ENCODE measurements at places on chromosomes 4 and X.

GRCh38 chrX:24920769-24921168, 95.0 kb downstream of the ARX start:
- DNase-seq, result no peak

DNA sequence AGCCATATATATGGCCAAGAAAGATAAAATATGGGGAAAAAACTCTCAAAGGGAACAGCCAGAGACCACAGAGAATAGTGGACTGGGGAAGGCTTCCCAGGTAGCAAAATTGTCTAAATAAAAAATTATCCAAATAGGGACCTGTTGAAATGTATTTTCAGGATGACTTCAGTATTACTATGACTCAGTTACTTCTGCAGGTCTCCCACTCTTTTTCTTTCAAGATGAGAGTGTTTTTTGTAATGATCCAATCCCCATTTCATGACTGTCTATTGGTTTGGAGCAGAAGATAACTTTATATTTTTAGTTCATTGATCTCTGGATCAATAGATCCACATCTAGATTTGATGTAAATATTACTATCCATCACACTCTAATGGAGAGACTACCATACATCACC, 372.1 kb upstream of the EMCN start:
- DNase-seq, result no peak

DNA sequence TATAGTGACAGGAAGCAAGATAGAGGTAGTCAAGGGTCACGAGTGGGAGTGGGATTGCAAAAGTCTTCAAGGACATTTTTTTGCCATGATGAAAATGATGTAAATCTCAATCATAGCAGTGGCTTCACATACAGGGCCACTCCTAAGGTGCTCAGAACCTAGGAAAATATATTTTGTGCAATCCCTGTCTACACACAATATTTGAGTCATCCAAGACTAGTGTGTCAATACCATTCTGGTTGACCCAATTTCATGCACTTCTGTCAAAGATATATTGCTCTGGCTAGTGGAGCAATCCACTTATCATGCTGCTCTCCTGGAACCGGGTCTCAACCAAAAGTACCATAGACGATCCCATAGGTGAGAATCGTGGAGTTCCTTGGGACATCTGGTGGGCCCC, 24.2 kb upstream of the XPNPEP2 start:
- DNase-seq, result no peak

DNA sequence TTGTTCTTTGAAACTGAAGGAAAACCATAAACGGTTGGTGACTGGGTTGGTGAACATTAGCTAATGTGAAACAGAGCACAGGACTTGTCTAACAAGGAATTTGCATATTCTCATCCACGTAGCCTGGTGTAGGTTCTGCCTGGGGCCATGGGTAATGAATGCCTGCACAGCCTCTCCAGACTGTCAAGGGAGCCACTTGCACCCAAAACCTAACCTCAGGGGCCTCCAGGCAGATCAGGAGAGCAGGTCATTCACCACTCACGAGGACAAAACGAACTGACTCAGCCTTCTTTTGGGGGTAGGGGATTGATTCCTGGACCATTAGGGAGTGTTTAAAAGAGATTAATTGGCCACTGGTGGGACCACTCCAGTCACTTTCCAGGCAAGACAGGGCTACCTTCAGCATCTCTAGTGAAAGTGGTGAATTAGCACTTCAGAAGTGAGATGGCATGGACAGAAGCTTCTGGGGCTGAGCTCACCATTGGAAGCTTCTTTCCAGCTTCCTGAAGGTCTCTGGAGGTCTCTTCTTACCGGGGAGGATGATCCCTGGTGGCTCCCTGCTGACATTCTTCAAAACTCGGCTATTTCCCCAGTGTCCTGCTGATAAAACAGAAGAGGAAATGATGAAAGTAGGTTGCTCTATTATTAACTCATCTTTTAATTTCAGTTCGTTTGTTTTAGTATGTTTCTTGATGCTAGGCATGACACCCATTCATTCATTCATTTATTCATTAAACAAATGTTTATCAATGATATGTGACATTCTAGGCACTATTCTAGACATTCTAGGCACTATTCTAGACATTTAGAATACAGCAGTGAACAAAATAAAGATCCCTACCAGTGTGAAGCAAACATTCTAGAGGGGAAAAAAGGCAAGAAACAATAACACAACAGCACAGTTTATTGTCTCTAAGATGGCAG, 104.5 kb upstream of the LNX1 start:
- DNase-seq, result no peak

DNA sequence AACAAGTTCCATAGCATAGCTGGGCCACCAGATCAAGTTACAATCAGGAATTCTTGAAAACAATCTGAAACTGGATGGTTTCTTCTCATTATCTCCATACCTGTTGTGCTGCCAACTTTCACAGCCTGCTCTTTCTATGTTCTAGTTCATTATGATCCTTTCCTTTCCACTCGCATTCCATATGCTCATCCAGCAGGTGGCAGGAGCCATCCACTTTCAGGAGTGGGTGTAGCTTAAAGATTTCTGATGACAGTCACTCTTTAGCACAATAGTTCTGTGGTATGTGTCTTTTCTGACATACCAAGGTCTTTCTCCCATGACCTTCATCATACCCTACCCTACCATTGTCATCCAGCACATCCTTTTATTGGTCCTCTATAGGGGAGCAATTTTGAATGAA, 46.4 kb downstream of the PAGE2 start:
- peak; percentile 24 for DNase-seq

GRCh38 chr4:163846008-163846407, 351.5 kb downstream of the TMA16 start:
- no peak for DNase-seq

GRCh38 chr4:24973404-24973746, 57.4 kb downstream of the LGI2 start:
- peak; percentile 69 for DNase-seq

DNA sequence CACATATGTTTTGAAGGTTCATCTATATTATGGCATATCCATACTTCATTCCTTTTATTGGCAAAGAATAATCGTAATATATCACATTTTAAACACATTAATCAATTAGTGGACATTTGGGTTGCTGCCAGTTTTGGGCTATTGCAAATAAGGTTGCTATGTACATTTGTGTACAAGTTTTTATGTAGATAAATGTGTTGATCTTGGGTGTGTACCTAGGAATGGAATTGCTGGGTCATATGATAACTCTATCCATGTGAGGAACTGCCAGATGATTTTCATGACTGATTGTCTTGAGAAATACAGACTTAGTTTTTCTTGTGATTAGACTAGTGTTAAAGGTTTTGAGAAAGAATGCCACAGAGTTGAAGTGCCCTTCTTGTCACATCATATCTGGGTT, 99.2 kb upstream of the RAB40AL start:
- DNase-seq, result peak; percentile 10

GRCh38 chrX:83160096-83160495, 348.0 kb upstream of the POU3F4 start:
- no peak for DNase-seq

DNA sequence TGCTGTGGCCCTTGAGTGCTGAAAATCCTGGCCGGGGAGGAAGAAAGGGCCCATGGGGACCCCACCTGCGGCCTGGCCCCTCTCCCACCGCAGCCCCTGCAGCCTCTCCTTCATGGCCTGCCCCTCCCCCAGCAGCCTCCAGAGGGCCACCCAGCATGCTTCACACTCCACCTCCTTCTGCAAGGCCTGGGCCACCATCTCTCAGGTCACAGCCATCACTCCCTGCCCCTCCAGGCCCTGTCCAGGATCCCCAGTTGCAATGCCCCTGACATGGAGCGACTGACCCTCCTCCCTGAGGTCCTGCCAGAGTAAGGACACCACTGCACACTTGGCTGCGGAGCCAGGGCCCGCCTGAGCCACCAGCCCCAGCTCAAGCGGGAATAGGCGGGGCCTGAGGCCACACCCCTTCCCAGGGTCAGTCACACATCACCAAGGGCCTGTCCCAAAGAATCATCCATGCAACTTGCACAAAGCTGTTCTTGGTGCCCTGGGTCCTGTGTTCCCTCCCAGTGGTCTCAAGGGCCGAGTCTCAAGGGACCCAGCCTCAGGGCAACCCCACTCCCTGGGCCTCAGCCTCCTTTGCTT, 32.9 kb downstream of the CCNQ start:
- DNase-seq, result no peak

- no peak for DNase-seq
These were observed 2.5 kb downstream of the FGF5 start for GRCh38 chr4:80268936-80269335.

DNA sequence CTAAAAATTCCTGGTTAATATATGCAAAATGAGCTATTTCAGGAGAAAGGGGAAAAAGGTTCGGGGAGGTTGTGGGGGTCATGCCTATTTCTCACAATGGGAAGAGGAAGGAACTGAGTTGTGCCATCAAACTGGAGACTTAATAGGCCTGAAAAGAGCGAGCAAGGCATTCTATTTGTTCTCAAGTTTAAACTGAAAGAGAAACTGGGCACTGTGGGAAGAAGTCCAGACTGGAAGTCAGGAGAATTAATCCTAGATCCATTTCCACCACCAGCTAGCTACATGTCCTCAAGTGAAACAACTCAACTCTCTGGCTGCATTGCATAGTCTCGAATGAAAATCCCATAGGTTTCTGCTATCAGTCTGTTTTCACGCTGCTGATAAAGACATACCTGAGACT, 50.6 kb downstream of the PPARGC1A start:
- no peak for DNase-seq

DNA sequence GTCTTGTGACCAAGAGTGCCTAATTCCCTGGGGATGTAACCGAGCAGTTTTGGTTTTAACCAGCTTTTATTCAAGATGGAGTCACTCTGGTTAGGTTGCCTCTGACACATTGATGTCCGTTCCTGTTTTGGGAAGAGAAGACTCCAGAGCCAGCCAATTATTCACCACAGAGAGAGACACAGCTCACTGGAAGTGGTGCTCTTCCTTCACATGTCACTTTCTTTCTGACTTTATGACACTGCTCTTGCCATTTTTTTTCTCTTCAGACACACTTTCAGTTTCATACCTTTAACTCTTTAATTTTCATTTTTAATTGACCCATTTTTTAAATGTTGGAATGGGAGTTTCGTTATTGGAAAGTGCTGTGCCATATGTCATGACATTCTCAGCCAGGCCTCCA, 418.4 kb upstream of the FSTL5 start:
- DNase-seq, result no peak

DNA sequence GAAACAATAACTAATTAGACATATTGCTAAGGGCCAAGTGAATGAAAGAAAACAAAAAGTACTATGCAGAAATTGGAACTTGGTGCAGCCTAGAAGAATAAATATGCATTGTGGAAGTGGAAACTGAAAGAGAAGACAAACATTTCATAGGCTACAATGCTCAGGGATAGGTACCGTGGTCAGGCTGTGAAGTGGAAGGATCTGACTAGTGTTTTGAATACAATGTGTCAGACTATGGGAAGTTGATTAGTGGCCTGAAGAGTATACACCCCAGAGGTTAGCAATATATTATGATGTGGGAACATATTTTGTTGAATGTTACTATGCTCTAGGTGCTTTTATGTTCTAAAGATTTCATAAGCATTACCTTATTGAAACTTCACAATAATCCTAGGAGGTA, 36.8 kb downstream of the GPRIN3 start:
- no peak for DNase-seq

DNA sequence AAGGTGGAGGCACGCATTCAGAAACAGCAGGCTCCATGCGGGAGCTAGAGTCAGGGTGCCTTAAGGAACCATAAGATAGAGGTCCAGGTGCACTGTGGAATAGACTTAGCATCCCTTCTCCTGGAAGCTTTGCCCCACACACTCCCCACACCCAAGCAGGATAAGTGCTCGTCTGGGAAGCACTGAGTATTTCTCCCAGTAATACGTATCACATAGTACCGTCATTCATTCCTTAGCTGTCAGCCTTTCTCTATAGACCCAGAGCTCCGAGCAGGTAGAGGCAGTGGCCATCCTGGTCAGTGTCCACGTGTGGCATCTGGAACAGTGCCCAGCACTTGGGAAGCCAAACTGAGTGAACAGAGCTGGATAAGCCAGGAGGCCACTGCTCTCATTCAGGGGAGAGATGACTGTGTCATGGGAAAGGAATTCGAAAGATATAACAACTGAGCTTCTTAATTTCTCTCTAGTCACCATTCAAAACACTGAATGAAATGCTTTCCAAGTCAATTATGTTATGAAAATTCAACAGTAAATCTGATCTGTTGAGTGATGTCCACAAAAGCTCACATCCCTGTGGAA, 9.9 kb downstream of the APBB2 start:
- DNase-seq, result peak; percentile 78

DNA sequence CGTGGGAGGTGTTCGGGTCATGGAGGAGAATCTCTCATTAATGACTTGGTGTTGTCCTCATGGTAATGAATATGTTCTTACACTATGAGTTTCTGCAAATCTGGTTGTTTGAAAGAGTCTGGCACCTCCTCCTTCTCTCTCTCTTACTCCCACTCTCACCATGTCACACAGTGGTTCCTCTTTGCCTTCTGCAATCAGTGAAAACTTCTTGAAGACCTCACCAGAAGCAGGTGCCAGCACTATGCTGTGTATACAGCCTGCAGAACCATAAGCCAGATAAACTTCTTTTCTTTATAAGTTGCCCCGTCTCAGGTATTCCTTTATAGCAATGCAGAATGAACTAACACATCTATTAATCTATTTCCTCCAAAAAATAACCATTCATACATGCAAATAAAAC, 275.0 kb downstream of the ANTXR2 start:
- DNase-seq, result no peak

DNA sequence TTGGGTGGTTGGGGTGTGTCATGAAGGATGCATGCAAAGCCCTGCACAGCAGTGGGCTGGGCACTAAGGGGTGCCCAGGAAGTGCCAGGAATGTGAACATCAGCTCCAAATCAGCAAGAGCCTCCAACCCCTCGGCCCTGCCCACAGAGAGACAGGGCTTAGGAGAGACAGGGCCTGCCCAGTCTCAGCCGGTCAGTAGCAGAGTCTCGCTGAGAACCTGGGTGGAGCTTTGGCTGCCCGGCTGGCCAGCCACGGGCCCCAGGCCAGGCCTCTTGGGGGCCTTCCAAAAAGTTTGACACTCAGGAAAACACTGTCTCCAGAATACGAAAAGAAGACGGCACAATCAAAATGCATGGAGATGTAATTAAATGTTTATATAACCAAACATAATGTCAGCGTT, 4.3 kb upstream of the MXD4 start:
- DNase-seq, result no peak

DNA sequence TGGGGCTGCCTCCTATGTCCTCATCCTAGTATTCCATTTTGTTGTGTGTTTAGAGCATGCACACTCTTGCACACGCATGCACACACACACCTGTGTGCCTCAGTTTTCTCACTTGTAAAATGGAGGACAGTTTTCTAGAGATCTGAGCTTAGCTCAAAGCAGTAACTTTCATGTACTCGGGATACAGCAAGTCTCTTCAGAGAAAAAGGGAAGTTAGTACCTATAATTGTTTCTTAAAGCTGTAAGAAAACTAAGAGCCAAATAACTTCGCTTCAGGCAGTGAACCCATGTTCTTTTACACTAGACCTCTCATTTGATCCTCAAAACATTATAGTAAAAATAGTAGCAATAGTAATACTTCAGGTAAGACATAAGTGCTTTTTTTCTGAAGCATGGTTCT, 49.6 kb downstream of the KIT start:
- no peak for DNase-seq

DNA sequence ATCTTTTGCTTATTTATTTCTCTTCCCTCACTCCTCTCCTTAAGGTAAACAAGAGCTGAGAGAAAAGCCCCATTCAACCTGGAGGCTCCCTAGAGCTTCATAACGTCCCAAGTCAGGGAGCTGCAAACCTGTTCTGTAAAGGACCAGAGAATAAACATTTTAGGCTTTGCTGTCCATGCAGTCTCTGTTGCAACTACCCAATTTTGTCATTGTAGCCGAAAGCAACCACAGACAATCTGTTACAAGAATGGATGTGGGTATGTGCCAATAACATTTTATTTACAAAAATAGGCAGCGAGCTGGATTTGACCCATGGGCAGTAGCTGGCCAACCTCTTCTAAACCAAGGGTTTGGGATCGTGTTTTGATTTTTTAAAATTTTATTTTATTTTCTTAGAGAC, 71.3 kb upstream of the TBL1X start:
- DNase-seq, result no peak

All from HFFc6 (cell line).